Activated T-cell treated with anti-CD3 and anti-CD28 coated beads for 1 hour (primary cell): ENCODE measurements at places on chromosomes 1 and 21.

- DNase-seq: no peak
Measured at GRCh38 chr21:37208056-37208721, 58.9 kb downstream of the VPS26C start.

GRCh38 chr1:53460211-53460634 lies 1.0 kb downstream of the DMRTB1 start:
- DNase-seq: no peak

DNA sequence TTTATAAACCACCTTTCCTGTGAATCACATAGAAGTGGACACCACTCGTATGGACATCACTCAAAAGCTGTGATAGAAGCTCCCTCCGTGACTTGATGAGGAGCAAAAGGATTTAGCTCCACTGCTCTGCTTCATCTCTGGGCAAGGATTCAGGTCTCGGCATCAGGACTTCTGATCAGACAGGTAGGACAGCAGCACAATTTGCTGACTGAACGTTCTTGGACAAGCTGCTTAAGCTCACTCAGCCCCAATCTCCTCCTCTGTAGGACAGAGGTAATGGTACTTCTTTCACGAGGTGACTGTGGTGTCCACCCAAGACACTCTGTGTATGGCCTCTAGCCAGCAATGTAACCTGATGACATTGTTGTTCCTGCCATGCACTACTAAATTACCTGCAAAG lies 122.6 kb upstream of the AJAP1 start:
- no peak for DNase-seq

DNA sequence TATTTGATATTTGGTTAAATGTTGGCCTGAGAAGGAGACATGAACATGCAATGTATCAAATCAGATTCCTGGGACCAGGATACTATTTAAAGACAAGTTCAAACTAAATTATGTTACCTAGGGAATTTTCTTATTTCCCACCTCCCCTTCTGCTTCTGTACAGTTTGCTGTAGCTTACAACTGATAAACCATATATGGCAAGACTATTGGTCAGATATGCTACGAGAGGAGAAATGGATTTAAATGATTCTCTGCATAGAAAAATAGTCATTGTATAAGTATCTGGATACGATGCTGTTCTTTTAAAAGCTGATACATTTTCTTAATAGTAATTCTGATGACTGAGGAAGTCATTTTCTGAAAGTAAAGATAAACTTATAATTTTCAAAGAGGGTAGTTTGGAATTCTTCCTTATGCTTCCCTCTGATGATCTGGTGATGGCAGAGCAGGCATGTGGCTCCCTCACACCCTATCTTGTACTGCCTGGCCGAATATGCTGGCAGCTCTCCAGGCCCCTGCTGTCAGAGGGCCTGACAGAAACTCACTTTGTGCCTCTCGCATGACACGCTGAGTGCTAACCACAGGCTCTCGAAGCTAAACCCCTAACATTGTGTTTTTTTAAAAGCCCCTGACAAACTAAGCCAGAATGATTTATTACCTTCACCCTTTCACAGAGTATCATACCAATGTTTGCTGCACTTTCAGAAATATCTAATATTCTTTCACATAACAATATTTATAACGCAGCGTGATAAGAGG lies 19.4 kb downstream of the RRP15 start:
- no peak for DNase-seq

GRCh38 chr1:5945445-5945844 lies 46.8 kb downstream of the NPHP4 start:
- no peak for DNase-seq

GRCh38 chr1:109248797-109249629 lies at the start of gene CELSR2:
Gene CELSR2 (plus strand): TSS chr1:109249539. CDS start chr1:109250080, 541 bp downstream.
- DNase-seq: peak; percentile 49

DNA sequence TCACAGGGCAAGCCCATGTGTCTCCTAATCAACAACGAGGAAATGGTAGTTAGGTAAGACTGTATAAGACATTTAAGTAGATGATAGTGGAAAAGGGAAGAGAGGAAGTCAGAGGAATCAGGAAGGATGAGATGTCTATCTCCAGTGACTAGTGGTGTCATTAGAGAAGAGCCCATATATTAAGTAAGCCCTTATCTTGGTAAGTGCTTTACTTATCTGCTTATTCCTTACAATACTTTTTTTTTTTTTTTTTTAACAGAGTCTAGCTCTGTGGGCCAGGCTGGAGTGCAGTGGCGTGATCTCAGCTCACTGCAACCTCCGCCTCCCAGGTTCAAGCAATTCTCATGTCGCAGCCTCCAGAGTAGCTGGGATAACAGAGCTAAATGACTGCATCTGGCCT lies 29.5 kb downstream of the RNF11 start:
- DNase-seq: no peak

- DNase-seq: no peak
Measured at GRCh38 chr1:5296095-5296494, 641.7 kb downstream of the AJAP1 start.

GRCh38 chr1:26317612-26318337 lies at the start of gene CD52:
Gene CD52 (plus strand): TSS chr1:26317958. CDS start chr1:26318018, 60 bp downstream.
- peak; percentile 53 for DNase-seq
